ENCODE measurements at places on chromosomes 12 and 14.
A peak's percentile ranks its signal among the peaks of the same experiment; 100 is the strongest.

GRCh38 chr12:51702587-51702986, 111.6 kb downstream of the SCN8A start:
- no peak for DNase-seq

GRCh38 chr12:52681526-52682380, 1.5 kb upstream of the KRT1 start:
- DNase-seq, result peak; percentile 12

DNA sequence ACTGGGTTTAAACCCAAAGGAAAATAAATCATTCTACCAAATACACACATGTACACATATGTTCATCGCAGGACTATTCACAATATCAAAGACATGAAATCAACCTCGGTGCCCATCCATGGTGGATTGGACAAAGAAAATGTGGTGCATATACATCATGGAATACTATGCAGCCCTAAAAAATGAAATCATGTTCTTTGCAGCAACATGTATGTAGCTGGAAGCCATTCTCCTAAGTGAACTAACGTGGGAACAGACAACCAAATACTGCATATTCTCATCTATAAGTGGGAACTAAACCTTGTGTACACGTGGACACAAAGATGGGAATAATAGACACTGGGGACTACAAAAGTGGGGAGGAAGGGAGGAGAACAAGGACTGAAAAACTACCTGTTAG, 96.6 kb downstream of the LMNTD1 start:
- no peak for DNase-seq

GRCh38 chr14:69716478-69717187, 50.3 kb upstream of the SRSF5 start:
- peak; percentile 65 for DNase-seq

DNA sequence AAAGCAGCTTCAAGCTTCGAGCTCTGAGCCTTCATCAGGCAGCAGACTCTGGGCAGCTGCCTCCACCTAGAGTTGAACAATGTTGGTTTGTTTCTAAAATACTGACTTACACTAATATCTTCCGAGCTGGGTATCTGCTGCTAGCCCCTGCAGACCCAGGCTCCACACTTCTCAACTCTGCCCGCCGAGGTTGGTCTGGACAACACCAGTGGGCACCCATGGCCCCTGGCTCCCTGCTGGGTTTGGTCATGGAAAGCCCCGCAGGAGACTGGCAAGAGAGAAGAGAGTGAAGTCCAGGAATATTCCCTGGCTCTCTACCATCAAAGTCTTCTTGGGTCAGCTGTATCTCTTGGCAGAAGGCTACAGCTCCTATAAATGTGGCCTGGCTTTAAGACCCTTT, 214.2 kb upstream of the TMEM132C start:
- no peak for DNase-seq

DNA sequence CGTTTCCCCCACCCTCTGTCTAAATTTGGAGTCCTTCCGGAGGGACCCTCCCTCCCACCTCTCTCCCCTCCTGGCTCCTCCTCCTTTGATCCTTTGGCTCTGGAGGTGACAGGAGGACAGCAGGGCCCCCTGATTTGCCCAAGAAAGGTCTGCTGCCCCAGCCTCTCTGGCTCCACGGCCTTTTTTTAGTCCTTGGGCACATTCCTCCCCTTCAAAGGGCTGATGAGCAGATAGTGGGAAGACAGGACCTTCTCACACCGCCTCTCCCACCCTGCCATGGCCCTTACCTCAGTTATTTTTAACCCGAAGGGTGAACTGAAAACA, 196 bp upstream of the MYH6 start:
- DNase-seq, result no peak

DNA sequence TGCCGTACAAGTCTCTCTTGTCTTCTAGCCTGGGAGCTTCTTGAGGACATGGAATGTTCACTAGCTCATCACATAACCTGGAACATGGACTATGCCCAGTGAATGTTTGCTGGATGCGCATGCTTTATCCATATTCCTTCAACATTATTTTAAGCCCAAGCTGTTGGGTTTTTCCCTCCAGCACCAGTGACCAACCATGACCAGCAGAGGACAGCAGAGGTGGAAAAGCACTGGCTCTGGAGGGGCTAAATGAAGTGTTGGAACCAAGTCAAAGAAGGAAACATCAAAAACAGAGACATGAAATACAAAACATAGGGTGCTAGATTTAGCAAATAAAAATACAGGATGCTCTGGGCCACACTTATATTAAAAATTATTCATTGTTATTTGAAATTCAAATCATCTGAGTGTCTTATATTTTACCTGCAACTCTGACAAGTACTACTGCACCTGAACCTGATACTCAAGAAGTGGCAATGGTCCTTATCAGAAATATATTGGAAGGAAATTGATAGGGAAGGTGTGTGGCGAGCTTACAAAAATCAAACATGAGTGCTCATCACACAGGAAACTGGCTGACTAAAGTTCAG, 23.1 kb upstream of the HELB start:
- peak; percentile 64 for DNase-seq

- DNase-seq, result no peak
Measured at GRCh38 chr12:6080149-6081045, 44.1 kb downstream of the VWF start.

- DNase-seq, result no peak
Measured at GRCh38 chr14:65805113-65805473, 392.6 kb downstream of the FUT8 start.

GRCh38 chr14:105346876-105347586, 32.5 kb downstream of the PACS2 start:
- DNase-seq, result no peak

DNA sequence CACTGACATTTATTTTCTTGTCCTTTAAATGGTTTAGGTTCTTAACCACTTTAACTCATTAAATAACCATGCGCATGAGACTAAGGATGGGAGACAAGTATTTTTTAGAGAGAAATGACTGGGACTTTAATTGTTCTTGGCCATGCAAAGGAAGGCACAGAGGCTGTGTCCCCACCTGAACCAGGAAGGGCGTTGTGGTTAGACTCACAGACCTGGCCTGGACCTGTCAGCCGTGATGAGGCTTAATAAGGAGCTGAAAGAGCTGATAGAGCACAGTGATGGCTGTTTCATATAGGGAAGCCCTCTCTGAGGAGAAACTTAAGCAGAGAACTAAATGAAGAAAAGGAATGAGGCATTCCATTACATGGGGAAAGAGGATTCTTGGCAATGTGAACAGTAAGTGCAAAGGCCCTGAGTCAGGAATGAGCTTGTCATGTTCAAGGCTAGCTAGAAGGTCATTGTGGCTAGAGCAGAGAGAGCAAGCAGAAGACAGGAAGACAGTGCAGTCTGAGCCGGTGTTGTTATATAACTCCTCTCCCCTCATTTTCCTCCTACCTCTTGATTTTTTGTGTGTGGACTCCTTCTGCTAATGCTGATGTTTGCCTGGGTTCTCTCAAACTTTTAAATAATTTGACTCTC, 74.4 kb upstream of the ANO4 start:
- no peak for DNase-seq

DNA sequence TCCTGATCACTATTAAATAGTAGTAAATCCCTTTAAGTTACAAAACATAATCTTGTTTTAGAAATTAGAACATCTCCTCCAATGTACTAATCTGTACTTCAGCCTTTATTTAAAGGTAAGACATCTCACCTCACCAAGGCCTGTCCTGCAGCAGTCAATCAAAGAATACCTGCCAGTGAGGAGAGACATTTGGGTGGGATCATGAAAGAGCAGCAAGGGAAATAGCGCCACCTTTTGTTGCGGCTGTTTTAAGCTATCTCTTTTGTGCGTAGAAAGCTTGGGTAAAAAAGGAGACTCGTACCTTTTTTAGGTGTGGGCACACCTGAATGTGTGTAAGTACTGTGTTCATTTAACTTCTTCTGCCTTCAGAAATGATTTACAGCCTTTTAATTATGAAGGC, 117.8 kb upstream of the TMTC1 start:
- no peak for DNase-seq

GRCh38 chr12:57621497-57622292, 10.5 kb downstream of the ARHGEF25 start:
- DNase-seq, result peak; percentile 61

- DNase-seq, result no peak
Measured at GRCh38 chr12:100157427-100157821, 14.8 kb upstream of the BLTP3B start.

DNA sequence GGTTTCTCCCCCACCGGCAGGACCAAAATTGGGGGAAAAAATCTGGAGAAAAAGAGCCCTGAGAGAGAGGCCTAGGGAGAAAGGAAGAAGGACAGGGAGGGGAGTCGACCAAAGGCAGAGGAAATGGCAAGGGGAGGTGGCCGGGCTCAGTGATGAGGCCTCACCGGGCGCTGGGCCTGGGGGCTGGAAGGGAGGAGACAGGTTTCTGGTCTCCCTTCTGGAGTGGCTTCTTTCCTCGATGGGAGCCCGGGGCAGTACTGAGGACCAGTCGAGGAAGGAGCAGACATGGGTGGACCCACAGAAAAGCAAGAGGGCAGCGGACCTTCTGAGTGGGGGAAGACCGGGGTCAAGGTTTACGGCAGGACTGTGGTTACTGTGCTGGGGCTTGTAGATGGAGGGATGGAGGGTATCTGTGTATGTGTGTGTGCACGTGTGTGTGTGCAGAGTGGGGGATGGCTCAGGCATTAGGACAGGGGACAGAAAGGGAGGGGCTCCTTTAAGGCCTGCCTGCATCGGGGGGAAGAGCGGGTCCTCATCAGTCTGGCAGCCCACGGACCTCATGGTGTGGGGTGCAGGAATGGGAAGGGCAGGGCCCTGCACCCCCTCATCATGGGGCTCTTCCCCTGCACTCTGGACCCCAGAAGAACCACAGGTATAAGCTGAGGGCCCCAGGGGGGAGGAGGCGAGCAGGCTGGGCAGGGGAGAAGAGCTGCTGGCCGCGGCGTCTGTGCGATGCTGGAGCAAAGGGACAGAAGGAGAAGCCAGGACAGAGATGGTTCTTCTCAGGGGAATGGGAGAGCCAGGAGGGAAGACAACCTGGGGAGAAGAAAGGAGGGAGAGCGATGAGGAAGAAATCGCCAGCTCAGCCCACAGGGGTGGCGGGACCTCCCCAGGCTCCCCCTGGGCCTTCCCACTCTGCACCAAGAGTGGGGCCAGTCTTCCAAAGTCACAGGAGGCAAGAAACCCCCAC, 15.1 kb upstream of the RPLP0 start:
- no peak for DNase-seq

- DNase-seq, result no peak
Measured at GRCh38 chr12:83386527-83387264, 700.0 kb downstream of the TMTC2 start.

DNA sequence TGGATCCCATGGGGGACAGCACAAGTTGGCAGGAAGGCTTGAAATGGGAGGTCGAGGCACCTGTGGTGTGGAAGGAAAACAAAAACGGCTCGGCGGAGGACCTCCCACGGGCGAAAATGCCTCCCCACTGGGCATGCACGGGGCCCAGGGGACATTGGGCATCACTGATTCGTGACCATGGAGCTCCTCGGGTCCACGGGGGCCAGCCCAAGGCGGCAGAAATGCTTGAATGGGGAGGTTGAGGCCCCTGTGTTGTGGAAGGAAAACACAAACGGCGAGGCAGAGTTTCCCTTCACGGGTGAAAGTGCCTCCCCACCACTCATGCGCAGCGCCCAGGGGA, 376.0 kb downstream of the ALG10 start:
- no peak for DNase-seq

DNA sequence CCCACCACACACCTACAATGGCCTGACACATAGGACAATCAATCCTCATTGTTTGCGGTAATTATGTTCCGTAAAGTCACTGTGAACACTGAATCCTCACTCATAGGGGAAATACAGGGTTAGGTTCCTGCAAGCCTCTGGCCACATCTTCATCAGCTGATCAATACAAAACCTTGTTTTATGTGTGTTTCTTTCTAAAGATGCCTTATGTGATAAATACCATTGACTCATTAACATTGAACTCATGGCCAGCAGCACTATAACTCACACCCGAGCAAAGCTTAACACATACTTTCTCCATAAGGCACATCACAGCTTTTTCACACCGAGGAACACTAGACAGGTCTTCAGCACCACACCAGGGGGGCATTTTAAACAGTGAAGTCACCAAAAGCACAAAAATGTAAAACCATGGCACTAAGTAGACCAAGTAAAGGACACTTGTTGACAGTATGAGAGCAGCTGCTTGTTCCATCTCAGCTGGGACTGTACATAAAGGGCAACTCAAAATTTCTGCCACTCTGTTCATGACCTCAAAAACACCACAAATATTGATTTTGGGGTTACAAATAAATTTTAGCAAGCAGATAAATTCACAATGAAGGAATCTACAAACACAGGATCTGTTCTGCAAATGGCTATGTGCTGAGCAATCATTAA, 60.5 kb downstream of the ESR2 start:
- DNase-seq, result no peak

- DNase-seq, result no peak
Measured at GRCh38 chr14:53432378-53432802, 279.3 kb upstream of the DDHD1 start.

DNA sequence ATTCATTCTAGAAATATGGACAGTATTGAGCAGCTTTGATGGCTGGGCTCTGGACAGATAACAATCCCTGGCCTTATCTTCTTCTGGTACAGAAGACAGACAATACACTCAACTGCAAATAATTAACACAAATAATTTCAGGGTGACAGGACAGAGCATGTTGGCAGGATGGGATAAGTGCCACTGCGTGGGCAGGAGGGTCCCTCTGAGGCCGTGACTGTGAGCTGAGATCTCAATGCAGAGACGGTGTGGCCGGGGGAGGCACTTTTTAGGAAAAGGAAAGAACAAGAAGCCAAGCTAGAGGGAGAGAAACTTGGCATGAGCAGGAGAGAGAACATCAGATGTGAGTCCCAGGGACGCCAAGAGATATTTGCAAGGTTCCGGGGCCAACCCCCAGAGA, 8.1 kb downstream of the SYNE3 start:
- no peak for DNase-seq

- no peak for DNase-seq
Measured at GRCh38 chr12:41103614-41104013, 84.5 kb upstream of the PDZRN4 start.

DNA sequence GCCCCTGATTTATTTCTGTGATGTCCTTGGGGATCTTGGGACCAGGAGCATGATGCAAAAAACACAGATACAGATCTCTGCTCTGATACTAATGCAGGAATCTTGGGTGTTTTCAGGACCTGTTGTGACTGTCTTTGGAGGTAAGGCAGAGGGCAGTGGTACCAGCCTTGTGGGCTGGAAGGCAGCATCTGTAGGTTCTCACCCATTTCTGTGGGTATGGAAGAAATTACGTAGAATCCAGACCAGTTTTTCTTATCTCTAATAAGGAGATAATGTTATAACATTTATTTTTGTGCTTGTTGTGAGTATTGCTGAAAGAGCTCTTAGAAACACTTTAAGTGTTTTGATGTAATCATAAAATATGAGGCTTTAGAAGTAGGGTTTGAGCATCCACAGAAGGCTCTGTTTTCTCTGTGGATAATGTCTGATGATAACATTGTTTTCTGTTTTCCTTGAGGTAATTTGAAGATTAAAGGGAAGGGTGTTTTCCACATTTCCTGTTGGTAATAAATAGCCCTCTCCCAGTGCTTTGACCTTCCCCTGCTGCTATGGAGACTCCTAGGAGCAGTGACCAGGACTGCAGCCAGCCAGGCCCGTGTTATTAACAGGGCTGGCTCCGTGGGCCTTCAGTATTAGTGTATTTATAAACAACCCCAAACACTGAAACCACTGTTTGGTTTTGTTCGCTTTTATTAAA, 9.4 kb upstream of the DCP1B start:
- DNase-seq, result no peak
